ENCODE measurements at places on chromosomes 3 and 15.

DNA sequence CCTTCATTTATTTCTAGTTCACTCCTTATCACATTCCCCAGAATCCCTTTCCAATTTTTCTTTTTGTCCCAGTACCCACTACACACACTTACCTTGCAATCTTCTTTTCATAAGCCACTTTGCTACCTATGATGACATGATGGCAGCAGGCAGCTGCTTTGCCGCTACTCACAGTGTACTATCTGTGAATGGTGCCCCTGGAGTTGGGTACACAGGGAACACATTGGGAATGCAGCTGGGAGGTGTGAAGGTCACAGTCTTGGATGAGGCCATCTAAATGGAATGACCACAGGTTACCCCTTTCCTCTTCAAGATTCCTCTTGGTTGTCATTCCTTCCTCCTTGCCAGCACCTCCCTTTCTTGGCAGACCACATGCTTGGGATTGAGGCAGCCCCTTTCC lies 20.8 kb upstream of the TNIK start:
- no peak for DNase-seq

GRCh38 chr3:6182476-6182875 lies 678.4 kb upstream of the GRM7 start:
- DNase-seq: no peak

DNA sequence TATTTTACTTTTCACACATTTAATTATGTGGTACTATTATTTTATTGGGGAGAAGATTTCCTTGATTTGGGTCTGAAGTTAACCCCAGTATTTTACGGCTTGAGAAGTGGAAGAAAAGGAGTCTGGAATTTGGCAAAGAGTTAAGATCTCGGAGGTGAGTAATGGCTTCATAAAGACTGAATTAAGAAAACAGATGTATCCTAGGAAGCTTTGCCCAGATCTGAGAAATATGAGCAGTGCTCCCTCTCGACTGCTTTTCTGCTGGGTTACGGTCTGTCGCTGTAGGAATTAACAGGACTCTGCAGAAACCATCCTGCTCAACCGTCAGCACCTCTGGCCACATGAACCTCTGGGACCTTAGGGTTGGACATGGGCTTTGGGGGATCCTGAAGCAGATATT lies 163.6 kb upstream of the NDN start:
- DNase-seq: no peak

DNA sequence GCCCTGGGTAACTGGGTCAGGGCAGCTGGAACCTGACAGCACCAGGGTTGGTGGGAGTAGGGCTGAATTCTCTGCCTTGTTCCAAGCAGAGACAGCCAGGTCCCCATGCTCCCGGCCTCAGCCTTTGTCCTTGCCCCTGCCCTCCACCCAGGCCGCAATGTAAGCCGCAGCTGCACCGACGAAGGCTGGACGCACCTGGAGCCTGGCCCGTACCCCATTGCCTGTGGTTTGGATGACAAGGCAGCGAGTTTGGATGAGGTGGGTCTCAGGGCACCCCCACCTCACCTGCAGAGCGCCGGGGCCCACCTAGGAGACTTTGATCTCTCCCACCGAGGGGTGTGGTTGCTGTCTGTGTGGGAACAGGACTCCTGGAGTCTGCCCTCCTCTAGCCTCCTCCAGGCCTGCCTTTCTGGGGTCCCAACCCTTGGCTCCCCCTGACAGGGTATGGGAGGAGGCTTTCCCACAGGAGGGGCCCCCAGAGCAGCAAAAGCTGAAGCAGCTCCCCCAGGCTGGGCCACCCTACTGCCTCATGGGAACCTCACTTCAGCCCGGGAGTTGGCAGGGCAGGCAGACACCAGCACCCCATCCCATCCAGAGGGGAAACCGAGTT lies 23.4 kb downstream of the VIPR1 start:
- DNase-seq: no peak

GRCh38 chr15:43792761-43793476 lies 799 bp downstream of the SERF2 start:
- peak; percentile 30 for DNase-seq

GRCh38 chr3:38214560-38214959 lies 49.2 kb downstream of the OXSR1 start:
- DNase-seq: no peak

DNA sequence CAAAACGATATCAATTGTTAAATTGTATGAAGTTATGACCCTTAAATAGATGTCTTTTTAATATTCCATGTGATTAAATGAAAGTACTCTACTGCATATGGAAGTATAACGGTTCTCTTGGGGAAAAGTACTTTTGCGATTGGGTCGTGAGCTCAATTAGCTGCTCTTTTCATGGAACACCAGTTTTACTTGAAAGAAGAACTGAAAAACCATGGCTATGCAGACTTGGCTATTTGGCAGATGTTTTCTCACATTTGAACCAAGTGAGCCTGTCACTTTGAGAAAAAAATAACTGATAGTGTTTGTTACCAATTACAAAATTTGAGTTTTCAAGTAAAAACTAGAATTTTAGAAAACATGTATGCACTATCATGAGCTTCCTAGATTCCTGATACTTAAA lies 5.9 kb upstream of the INAFM2 start:
- no peak for DNase-seq

- DNase-seq: peak; percentile 71
Measured at GRCh38 chr3:136957751-136958288, at the start of gene IL20RB. Gene IL20RB, plus strand, starts transcription at chr3:136957983. Its CDS starts 131 bp downstream, at chr3:136958114.

DNA sequence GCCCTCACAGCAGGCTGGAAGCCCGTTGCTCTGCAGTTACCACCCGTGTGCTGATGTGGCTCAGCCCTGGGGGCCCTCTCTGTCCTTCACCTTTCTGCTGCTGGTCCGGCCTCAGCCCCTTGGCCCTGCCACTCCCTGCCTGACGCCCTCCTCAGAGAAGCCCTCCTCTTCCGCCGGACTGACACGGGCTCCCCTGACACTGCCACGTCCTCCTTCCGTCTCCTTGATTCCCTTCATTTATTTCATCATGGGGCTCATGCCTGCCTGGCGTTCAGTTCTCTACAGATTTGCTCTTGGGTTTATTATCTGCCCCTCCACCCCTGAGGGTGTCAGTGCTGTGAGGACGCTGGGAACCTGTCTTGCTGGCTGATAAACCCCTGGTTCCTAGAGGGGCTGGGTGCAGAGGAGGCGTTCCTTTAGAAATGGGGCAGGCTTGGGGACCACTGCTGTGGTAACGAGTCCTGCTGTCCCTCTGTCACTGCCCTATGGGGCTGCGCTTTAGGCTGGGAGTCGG lies 19.6 kb downstream of the FBLN2 start:
- DNase-seq: no peak

DNA sequence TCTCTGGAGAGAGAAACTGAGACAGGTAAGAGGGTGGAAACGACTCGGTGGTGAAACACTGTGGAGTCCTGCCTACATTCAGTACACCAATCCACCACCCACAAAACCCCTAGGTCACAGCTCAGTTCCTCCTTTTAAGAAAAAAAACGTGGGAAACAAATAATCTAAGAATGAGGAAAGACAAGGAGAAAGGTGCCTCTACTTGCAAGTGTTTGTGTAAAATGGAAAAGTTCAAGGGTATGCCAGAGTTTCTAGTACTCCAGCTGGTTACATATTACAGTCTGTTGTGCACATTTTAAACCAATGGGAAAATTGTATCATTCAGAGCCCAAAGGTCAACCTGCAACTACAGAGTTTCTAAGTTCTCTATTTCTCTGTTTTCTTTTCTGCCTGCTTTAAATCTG lies 32.2 kb downstream of the HGD start:
- DNase-seq: no peak

DNA sequence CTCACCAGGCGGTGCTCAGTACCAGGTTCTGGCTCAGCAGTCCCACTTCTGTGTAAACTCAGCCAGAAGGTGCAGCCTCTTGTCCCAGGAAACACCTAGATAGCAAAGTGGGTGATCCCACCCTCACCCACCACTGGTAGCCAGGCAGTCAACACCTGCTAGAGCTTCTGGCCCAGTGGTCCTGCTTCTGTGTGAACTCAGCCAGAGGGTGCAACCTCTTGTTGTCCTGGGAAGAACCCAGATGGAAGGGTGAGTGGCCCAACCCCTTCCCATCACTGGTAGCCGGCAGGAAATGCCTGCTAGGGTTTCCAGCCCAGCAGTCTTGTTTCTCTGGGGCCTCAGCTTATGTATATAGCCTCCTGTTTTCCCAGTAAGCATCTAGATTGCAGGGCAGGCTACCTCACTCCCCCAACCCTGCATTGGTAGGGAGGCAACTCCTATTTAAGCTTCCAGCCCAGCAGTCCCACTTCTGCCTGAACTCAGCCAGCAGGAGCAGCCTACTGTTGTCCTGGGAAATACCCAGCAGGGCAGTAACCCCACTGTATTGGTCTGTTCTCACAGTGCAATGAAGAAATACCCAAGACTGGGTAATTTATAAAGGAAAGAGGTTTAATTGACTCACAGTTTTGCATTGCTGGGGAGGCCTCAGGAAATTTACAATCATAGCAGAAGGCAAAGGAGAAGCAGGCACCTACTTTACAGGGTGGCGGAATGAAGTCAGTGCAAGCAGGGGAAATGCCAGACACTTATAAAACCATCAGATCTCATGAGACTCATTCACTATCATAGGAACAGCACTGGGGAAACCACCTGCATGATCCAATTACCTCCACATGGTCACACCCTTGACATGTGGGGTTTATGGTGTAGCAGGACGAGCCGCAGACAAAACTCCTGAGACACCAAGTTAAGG lies 110.6 kb downstream of the DTWD1 start:
- DNase-seq: no peak

- DNase-seq: no peak
Measured at GRCh38 chr15:71231758-71232157, 116.5 kb downstream of the THSD4 start.

DNA sequence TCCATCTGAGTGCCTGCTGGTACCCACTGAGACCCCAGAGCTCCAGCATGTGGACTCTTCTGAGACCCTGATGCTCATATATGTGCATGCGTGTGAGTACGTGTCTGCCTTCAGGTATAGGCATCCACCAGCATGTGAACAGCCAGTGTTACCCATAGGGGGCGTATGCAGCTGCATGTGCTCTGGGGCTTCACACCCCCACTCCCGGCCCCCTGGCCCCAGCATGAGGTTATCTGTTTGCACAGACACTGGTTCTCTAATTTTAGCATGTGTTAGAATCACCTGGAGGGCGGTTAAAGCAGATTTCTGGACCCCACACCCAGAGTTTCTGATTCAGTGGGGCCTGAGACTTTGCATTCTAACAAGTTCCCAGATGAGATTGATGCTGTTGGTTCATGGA lies 824 bp upstream of the CILP start:
- no peak for DNase-seq

GRCh38 chr3:121651684-121652083 lies 9.0 kb downstream of the HCLS1 start:
- no peak for DNase-seq

- no peak for DNase-seq
Measured at GRCh38 chr3:187572441-187572840, 97.8 kb downstream of the SST start.

GRCh38 chr3:2211568-2211967 lies 112.9 kb downstream of the CNTN4 start:
- no peak for DNase-seq

DNA sequence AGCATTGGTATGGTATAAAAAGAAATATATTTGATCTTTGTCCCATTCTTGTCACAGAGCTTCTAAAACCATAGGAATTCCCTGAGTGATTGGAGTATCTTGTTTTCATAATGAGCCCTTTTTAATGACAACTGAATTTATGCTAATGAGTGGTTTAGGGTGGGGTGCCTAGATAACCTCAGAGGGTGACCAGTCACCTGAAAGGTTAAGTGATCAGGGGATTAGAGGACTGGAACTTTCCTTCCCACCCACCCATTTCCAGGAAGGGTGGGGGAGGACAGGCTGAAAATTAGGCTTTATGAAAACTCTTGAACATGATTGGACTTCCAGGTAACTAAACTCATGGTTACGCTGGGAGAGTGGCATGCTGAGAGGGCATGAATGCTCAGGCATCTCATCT lies 8.5 kb downstream of the MFN1 start:
- no peak for DNase-seq

- no peak for DNase-seq
Measured at GRCh38 chr15:61225614-61226013, 3.5 kb downstream of the RORA start.

DNA sequence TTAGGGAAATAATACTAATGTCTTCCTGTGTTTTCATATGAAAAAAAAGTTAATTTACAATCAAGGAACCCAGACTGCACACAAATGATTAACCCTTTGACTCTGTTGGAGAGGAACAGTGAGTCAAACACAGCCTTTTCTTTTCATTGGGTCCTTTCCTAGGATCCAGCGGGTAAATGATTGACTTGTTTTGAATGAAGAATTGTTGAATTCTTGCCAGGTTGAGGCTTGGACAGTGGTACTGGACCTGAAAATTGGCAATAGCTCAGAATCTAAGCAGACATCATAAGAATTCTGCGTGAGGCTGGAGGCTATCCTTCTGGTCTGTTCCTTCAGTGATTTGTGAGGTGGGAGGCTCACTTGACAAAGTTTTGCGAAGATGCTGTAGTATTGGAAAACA lies 143.0 kb downstream of the RYR3 start:
- no peak for DNase-seq

DNA sequence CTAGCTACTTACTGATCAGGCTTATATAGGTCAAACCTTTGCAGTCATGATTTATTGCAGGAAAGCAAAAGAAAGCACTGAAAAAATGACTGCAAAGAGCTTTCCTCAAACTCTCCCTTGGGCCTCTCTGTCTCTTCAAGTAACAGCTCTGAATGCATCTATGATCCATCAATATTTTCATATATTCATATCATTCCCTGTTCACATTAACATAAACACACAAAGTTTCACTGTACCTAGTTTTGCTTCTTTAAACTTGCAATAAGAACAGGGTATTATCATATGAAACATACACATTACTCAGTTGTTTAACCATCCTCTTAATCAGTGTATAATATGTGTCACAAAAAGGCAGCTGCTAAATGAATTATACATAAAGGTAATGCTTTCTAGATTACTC lies 107.9 kb upstream of the ARL6 start:
- no peak for DNase-seq

DNA sequence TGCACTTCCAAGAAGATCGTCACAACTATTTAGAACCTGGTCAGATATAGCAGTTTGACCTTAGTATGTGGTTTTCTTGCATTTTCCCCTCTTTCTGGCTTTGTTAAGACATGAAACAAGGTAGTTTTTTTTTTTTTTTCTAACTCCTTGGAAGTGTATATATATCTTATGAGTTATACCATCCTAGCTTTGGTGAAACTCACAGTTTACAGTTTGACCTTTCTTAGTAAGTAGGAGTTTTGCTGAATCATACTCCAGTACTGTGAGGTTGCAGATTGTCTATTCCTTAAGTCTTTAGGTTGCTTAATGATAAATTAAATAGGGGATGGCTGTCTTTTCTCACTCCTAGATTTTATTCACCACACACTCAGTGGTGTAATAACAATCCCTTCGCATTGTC lies 325.0 kb downstream of the RBMS3 start:
- DNase-seq: peak; percentile 40

DNA sequence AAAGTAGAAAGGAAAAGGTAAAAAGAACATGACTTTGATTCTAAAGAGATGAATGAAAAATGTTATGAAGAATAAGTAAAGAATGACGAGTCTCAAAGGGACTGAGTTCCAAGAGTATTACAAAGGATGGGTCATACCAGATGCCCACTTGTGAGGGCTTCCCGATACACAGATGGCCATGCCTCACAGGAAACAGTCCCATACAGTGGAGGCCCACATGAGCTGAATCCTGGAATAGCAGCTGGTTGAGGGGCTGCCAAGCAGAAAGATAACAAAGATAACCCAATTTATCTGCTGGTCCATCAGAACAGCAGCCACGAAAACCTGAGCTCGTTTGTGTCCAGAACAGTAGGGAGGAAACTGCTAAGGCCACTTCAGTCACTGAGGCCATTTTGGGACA lies 3.7 kb downstream of the SSR3 start:
- DNase-seq: no peak

GRCh38 chr3:134419214-134419959 lies 45.1 kb upstream of the AMOTL2 start:
- no peak for DNase-seq
